Thyroid gland (tissue), 4 donors: ENCODE measurements at places on chromosomes 12 and 14. TPM values are rescaled to one million over a fixed set of nuclear protein-coding genes. Genes with fewer than 3 reads are reported as not detected.

KTN1 gene
- total RNA-seq: 164 TPM

DNA sequence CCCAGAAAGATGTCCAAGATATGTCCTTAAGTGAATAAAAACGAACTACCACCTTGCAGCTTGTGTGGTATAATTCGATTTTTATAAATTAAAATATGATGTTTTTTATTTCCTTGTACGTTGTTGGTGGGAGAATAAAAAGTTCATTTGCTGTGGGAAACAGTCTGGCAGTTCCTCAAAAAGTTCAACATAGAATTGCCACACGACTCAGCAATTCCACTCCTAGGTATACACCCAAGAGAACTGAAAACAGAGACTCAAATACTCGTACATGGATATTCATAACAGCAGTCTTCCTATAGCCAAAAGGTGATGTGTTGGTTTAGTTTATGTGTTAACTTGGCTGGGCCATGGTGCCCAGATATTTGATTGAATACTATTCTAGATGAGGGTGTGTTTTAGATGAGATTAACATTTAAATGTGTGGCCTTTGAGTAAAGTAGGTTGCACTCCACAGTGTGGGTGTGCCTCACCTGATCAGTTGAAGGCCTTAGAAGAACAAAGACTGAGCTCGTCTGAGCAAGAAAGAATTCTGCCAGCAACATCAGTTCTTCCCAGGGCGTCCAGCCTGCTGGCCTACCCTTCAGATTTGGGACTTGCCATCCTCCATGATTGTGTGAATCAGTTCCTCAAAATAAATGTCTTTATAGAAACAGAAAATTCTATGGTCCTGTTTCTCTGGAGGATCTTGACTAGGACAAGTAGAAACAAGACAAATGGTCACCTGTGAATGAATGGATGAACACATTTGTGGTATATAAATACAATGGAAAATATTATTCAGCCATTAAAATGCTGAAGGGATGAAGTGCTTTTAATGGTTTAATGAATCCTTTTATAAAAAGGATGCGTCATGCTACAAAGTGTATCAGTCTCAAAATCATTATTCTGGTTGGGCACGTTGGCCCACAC, 5.1 kb upstream of the DENR start:
- H3K4me1 ChIP-seq: peaks cover 11% of the 10 kb centered on the region
- DNase-seq: no peak
- no peaks in the 10 kb centered on the region for H3K27me3 ChIP-seq
- H3K36me3 ChIP-seq: no peaks in the 10 kb centered on the region
- no peak overlapping the region for H3K27ac ChIP-seq

GRCh38 chr14:71004481-71004880, 97.2 kb downstream of the PCNX1 start:
- no peak overlapping the region for H3K27ac ChIP-seq
- H3K4me3 ChIP-seq: no peak overlapping the region
- H3K27me3 ChIP-seq: no peaks in the 10 kb centered on the region
- H3K4me1 ChIP-seq: no peaks in the 10 kb centered on the region
- no peak for DNase-seq

KRT74 gene
- not detected for total RNA-seq

BORCS5 gene
- total RNA-seq: 23.7 TPM

DNA sequence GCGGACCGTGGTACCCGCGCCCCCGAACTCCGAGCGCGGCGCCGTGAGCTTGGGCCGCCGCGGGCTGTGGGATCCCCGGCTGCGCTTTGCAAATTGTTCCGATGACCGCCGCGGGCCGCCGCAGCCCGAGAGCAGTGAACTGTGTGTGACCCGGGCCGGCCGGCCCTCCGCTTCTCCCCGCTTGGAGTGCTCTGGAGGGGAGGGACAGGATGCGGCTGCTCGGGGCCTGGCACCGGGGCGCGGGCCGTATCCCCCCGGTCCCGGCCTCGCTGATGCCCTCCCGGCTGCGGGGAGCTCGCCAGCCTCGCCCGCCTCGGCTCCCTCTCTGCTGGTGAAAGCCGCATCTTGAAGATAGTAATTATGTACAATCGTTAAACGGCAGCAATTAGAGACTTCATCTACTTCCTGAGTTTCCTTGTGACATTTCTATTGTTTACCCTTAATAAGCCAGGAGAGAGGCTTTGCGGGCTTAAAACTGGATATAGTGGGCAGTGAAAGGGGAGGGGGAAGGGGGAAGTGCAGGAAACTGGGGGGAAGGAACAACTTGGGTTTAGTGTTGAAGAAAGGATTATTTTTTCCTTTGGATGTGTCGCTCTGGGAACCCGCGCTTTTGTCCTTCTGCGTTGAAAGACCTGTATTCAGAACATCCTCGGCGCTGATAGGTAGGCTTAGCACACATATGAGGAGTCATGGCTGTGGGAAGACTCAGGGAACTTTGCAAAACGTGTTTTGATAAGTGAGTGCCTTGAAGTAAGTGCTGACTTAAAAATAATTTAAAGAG, 1.2 kb downstream of the PELI2 start:
- peak overlapping the region; percentile 32 for H3K4me3 ChIP-seq
- no peaks in the 10 kb centered on the region for H3K27me3 ChIP-seq
- H3K36me3 ChIP-seq: no peaks in the 10 kb centered on the region
- peak; percentile 64 for DNase-seq

DNA sequence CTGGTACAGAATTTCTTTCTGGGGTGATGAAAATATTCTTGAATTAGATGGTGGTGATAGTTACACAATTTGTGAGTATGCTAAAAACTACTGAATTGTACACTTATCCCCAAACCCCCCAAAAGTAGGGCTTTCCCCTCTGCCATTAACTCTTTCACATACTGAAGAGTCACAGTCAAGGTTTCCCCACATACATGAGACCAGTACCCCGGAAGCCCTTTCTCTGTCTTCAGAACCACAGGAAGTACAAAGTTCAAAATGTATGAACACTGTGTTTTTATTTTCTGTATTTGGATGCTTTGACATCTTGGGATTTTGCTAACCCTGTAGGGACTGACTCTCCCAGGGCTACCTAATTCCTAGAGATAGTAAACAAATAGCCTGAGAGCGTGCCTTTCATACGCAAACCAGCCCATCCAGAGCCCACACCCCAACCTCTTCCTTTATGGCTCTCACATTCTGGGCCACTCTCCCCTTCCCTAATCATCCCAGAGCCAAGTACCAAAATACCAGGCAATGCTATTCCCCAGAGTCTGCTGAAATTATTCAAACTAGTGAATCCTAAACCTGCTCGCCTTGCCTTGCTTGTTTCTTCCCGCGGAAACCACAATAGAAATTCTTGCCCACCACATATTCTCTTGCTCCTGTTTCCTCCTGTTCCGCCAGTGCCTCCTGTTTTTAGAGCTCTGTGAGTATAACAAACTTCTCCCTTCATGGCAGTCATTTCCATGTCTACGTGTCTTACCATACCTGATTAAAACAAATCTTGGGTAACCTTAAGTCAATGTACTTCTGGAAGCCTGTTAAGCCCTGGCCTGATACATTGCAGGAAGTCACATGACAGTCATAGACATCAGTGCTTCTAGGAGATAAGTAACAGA, 524.8 kb downstream of the FUT8 start:
- no peak for DNase-seq
- H3K4me3 ChIP-seq: no peak overlapping the region
- H3K4me1 ChIP-seq: no peaks in the 10 kb centered on the region
- no peaks in the 10 kb centered on the region for H3K36me3 ChIP-seq
- H3K27ac ChIP-seq: no peak overlapping the region

DAO gene
- total RNA-seq: not detected

GRCh38 chr14:32366256-32366879, 37.3 kb downstream of the AKAP6 start:
- H3K4me1 ChIP-seq: peaks cover 37% of the 10 kb centered on the region
- H3K36me3 ChIP-seq: no peaks in the 10 kb centered on the region
- peak; percentile 10 for DNase-seq
- H3K27me3 ChIP-seq: no peaks in the 10 kb centered on the region
- peak overlapping the region; percentile 10 for H3K27ac ChIP-seq

DNA sequence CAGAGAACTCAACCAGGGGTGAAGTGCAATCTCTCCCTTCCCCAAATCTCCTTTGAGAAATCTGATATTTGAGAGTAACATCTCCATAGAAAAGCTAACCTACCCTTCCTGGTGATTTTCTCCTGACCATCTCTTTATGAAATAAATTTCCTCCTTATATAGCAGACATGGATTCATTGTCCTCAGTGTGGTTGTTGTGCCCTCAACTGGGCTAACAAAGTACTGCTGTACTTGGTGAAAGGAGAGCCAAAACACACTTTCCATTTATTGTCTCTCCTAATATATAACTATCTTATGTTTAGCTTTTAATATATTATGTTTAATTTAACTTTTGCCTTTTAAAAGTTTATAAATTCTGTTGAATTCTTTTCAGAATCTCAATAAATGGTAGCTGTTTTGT, 65.1 kb upstream of the SLCO1B1 start:
- no peaks in the 10 kb centered on the region for H3K4me1 ChIP-seq
- no peaks in the 10 kb centered on the region for H3K27me3 ChIP-seq
- no peak overlapping the region for H3K4me3 ChIP-seq

- H3K27ac ChIP-seq: peak overlapping the region; percentile 95
- peak; percentile 37 for DNase-seq
- H3K4me1 ChIP-seq: peaks cover 26% of the 10 kb centered on the region
- peak overlapping the region; percentile 97 for H3K4me3 ChIP-seq
Measured at GRCh38 chr14:93331002-93331727, 1.7 kb downstream of the BTBD7 start.

GRCh38 chr12:4809449-4810218, 89.4 kb downstream of the GALNT8 start:
- no peak overlapping the region for H3K27ac ChIP-seq
- no peaks in the 10 kb centered on the region for H3K27me3 ChIP-seq
- no peak for DNase-seq
- H3K4me3 ChIP-seq: no peak overlapping the region

LTB4R2 gene
- 18.5 TPM for total RNA-seq

DNA sequence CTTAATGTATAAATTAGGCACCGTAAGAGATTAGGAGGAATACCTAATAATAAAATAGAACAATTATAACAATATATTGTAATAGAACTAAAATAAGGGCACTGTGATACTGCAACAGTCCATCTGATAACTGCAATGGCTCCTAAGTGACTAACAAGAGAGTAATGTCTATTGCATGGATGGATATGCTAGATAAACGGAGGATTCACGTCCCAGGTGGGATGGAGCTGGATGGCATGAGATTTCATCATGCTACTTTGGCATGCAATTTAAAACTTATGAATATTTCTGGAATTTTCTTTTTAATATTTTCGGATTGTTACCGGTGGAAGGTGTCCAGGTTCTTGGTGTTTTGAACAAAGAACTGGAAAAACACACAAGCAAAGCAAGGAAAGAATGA, 2.2 kb upstream of the TMEM19 start:
- no peak overlapping the region for H3K4me3 ChIP-seq
- no peaks in the 10 kb centered on the region for H3K36me3 ChIP-seq
- no peak overlapping the region for H3K27ac ChIP-seq
- DNase-seq: no peak
- H3K27me3 ChIP-seq: no peaks in the 10 kb centered on the region
- H3K4me1 ChIP-seq: peaks cover 22% of the 10 kb centered on the region

KRT81 gene
- 0.71 TPM for total RNA-seq

- no peak overlapping the region for H3K27ac ChIP-seq
- H3K36me3 ChIP-seq: no peaks in the 10 kb centered on the region
- no peak overlapping the region for H3K4me3 ChIP-seq
- peaks cover 8% of the 10 kb centered on the region for H3K4me1 ChIP-seq
Measured at GRCh38 chr12:79858518-79858917, 76.4 kb downstream of the PPP1R12A start.

DNA sequence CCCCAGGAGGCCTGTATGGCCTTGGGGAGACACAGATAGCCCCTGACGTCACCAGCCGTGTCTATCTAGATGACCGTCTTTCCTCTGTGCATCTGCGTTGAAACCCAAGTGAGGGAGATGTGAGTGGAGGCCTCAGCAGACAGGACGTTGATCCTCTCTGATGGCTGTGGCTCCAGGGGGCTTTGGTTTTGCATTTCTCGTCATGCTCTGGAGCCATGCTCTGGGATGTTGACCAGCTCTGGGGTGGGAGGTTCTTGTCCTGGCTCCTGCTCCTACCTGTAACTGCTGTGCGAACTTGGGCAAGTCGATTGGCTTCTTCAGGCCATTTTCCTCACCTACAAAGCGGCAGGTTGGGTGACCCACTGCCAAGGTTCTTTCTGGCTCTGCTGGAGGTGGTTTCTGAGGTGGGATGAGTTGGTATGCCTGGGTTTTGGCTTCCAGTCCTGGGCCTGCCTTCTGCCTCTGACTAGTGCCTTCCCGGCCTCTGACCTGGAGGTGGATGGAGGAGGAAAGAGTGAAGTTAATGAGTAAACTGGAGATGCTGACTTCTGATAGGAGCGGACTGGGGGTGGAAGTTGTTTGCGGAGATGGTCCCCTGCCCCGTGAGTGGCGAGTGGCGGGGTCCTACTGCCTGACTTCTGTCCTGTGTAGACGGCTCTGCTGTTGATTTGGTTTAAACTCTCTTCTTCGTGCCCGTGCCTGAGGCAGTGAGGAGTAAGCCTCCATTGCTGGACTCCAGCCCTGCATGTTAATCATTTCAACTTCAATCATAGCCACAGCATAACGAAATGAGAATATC, 8.4 kb downstream of the TSPAN9 start:
- H3K27me3 ChIP-seq: no peaks in the 10 kb centered on the region
- H3K4me1 ChIP-seq: peaks cover 12% of the 10 kb centered on the region
- H3K4me3 ChIP-seq: no peak overlapping the region
- no peaks in the 10 kb centered on the region for H3K36me3 ChIP-seq

OVCH1 gene
- total RNA-seq: 3.0 TPM

CD4 gene
- 3.5 TPM for total RNA-seq

DNA sequence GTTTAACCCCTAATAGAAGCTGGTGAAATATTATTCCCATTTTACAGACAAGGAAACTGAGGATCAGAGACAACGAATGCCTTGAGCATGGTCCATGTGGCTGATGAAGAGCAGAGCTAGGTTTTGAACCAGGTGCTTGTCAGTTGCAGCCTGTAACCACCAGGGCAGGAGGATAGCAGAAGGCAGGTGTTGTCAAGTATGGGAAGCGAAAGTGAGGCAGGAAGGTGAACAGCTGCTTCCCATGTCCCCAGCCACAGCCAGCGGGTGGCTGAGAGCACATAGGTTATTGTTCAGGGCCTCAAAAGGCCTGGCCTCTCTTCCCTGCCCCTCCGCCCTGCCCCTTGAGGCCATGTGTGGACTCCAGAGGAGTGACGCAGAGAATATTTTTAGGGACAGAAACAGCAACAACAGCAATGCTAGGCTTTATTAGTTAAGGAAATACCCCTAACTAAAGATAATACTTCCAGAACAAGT, 39.6 kb downstream of the IQSEC3 start:
- no peak overlapping the region for H3K4me3 ChIP-seq
- H3K4me1 ChIP-seq: no peaks in the 10 kb centered on the region
- no peak for DNase-seq
- no peak overlapping the region for H3K27ac ChIP-seq
- H3K36me3 ChIP-seq: no peaks in the 10 kb centered on the region
- H3K27me3 ChIP-seq: no peaks in the 10 kb centered on the region

- H3K27ac ChIP-seq: no peak overlapping the region
- DNase-seq: no peak
- H3K36me3 ChIP-seq: no peaks in the 10 kb centered on the region
- no peaks in the 10 kb centered on the region for H3K27me3 ChIP-seq
- no peak overlapping the region for H3K4me3 ChIP-seq
Measured at GRCh38 chr14:99098199-99098598, 173.8 kb downstream of the BCL11B start.
